ENCODE measurements at places on chromosomes 7 and 10.

- DNase-seq, result no peak
Measured at GRCh38 chr7:155943251-155943899, 131.1 kb upstream of the SHH start.

GRCh38 chr7:30765408-30765807, 5.8 kb upstream of the MINDY4 start:
- DNase-seq, result no peak

DNA sequence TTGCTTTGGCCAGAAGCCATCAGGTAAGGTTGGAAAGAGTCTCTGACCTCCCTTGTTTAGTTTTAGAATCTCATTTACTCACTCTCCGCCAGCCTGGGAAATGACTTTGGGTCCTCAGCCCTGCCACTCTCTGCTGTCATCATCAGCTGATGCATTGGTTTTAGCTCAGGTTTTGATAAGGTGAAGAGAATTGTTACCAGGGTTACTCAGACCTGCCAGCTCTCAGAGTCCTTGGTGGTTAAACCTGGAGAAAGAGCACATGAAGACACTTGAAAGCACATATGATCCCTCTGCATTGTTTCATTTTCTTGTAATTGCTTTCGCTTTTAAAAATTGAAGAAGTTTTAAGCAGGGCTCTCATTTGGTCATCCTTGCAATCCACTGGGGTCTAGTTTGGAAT, 4.0 kb upstream of the CROT start:
- no peak for DNase-seq

- peak; percentile 98 for DNase-seq
Measured at GRCh38 chr10:77889277-77889903, 37.2 kb downstream of the DLG5 start.

DNA sequence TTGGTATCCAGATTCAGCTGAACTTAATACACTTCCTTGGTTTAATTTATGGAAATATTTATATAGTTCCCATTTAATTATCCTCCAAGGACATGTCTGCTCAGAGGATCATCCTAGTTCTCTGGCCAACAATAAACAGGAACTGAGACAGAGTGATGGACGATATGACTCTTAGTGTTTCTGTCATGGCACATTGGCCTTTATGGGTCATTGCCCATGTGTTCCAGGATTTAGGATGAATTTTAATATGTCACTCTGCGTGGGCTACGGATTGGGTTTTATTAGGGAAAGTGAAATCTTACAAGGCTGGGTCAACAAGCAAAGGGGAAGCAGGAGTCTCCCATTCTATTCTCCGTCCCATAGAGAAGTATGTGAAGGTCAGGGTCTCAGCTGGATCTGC, 18.8 kb upstream of the TNPO3 start:
- no peak for DNase-seq

DNA sequence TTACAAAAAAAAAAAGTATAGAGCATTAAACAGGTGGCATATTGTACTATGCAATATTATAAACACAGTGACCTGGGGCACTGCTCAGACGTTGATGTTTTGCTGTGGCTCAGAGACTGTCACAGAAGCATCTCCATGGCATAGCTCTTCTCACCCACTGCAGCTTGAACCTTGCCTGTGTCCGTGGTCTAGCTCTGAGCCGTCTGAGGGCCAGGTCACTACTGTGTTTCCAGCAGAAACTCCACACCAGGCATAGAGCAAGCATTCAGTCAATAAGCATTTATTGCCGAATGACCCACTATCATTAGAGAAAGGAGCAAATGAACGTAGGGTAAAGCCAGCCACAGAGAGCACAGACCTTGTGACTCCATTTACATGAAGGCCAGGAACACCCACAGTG, 443.2 kb upstream of the FOXK1 start:
- no peak for DNase-seq

GRCh38 chr10:77016278-77016815, 621.3 kb downstream of the KCNMA1 start:
- DNase-seq, result no peak

- DNase-seq, result peak; percentile 62
Measured at GRCh38 chr7:55092186-55092974, 73.6 kb downstream of the EGFR start.

DNA sequence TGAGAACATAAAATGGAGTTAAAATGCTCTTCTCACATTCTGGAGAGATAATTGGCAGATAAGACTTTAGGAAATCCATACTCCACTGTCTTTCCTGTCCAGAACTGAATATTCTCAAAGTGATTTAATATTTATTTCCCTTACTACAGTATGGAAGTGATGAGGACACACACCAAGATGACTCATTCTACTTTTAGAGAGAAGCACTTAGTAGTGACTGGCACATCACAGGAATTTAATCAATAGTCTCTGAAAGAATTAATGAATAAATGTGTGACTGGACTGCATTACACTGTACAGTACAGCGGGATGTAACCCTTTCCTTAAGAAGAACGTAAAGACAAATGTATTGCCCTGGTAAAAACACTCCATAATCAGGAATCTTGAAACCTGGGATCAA, 116.7 kb downstream of the SEMA3E start:
- DNase-seq, result peak; percentile 53

DNA sequence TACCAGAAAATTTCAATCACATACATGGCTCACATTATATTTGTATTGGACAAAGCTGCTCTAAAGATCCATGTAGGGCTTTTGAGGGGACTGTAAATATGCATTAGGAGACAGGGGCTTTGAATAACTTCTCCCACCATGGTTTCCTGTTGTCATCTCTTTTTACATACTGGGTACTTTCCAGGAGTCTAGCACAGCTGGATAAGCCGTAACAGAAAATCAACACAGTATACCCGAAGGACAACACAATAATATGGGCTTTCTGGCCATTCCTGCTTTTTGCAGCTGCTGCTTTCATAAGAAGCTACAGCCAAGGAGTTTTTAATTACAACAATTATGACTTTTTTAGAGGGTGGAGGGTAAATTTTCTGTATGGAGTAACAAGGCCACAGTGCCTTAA, 63.4 kb upstream of the SRPK2 start:
- DNase-seq, result no peak

DNA sequence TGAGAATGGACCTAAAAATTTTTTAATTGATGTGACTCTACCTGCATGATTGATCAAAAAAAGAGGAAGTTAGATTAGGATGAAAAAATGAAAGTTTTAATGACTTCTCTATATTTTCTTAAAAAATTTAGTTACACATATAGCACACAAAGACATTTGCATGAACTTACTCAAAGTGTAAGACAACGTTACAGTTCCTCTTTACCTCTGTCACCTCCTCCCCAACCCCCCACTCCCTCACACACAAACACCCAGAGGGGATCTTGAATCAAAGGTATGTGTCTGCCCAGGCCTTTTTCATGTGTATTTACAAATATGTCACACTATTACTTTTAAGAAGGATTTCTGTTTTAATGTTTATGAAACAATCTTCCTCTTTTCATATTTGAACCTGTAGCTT, 20.6 kb upstream of the CDCA7L start:
- no peak for DNase-seq

GRCh38 chr10:50044941-50045664, 22.7 kb upstream of the WASHC2A start:
- no peak for DNase-seq

DNA sequence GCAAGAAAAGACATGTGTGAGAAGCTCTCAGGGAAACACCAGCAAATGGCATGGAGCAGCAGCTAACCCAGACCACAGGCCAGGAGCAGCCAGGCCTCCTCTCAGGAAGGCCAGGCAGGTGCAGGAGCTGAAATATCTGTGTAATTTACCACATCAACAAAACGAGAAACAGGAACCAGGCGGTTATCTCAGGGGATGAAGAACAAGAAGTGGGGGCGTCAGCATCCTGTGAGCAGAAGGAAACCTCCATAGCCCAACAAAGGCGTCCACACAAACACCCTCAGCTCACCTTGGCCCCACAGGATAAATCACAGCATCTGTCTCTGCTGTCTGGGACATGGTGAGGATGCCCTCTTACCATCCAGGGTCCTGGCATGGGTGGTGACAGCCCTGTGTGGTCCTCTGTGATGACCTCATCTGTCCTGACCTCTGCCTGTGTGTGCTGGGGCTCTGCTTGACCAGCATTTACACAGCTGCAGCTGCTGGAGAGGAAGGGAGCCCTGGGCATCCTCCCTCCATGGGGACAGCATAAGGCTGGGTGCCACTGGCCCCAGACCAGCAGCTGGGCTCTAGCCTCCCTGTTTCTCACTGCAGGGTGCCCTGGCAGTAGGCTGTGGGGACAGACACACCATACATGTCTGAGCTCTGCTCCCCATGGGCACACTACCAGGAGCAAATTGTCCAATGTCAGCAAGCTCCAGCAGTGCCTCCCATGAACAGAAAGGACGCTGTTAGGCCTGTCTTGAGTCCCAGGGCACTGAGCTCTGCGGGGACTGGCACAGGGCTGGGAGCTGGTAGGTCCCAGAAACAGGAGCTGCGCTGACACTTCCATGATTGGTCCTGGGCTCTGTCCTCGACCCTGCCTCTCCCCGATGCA, 34.6 kb downstream of the ANXA8 start:
- DNase-seq, result peak; percentile 78

DNA sequence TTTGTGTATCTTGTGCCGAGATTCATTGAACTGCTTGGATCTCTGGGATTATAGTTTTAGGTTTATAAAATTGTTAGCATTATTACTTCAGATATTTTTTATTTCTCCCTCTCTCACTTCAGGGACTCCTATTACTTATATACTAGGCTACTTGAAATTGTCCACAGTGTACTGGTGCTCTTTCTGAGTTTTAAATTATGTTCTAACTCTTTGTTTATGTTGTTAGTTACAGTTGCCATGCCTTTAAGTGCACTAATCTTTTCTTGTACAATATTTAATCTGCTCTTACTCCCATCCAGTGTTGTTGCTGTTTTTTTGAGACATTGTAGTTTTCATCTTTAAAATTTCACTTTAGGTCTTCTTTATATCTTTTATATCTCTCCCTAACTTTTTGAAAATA, 13.1 kb downstream of the PLEKHS1 start:
- DNase-seq, result peak; percentile 36

GRCh38 chr7:29177963-29178600, 16.5 kb upstream of the CHN2 start:
- DNase-seq, result no peak

DNA sequence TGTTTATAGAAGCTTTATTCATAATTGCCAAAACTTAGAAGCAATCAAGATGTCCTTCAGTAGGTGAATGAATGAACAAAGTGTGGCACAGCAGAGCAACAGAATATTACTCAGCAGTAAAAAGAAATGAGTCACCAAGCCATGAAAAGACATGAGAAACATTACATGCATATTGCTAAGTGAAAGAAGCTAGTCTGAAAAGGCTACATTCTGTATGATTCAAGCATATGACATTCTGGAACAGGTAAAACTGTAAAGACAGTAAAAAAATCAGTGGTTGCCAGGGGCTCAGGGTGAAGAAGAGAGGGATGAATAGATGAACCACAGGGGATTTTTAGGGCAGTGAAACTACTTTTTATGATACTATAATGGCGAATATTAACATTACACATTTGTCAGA, 80.9 kb upstream of the APBB1IP start:
- DNase-seq, result no peak

GRCh38 chr10:51244309-51244708, 170.0 kb downstream of the PRKG1 start:
- DNase-seq, result no peak

- peak; percentile 40 for DNase-seq
Measured at GRCh38 chr7:10655031-10655430, 318.6 kb upstream of the PHF14 start.

DNA sequence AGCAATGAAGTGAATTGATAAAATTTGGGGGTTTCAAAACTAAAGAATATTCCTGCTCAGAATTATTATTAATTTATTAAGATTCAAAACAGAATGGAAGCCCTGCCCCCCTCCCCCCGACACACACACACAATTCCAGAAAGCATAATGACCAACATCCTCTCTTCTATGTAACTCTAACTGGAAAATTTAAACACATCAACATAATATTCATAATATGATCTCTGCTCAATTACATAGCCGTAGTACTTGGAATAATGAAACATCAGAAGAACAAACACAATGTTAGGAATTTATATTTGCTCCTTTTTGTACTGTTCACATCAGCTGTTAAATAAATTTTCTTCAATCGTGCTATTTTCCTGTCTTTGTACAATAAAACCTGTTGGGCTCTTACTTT, 20.8 kb downstream of the PCLO start:
- no peak for DNase-seq

GRCh38 chr7:135189961-135190360, 19.5 kb upstream of the CYREN start:
- DNase-seq, result no peak

GRCh38 chr7:66757939-66758338, 17.4 kb downstream of the RABGEF1 start:
- DNase-seq, result no peak

DNA sequence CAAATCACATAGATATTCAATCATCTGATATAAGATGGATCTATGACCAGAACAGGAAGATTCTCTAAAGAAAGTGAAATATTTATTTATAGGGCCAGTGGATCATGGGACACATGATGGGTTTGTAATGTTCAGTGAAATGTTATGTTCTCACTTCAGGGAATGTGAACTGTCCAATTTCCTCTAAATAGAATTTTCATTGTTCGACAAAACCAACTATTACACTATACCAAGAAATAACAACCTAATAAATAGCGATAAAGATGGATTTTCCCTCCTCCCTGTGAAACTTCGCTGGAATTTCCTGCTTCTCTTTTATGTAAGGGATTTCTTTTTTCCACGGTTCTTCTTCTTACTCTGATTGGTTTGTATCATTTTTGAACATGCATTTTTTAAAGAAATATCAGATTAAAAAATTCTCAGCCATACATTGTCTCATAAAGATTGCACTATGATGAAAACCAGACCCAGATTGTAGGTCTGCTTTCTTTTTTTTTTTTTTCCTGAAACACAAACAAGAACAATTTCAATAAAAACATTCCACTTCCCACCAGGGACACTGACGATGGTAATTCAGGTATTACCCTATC, 139.8 kb upstream of the ZEB1 start:
- no peak for DNase-seq

GRCh38 chr10:110032801-110033700, 25.3 kb downstream of the ADD3 start:
- DNase-seq, result no peak

GRCh38 chr7:22485189-22485588, 14.8 kb downstream of the STEAP1B start:
- no peak for DNase-seq

GRCh38 chr7:143295870-143296269, 7.7 kb downstream of the CASP2 start:
- DNase-seq, result no peak

GRCh38 chr10:76106611-76107010, 675.2 kb downstream of the LRMDA start:
- DNase-seq, result no peak

GRCh38 chr10:74949034-74949832, 122.8 kb downstream of the KAT6B start:
- DNase-seq, result peak; percentile 23
